ENCODE measurements at places on chromosomes 7 and 10. TPM values are rescaled to one million over a fixed set of nuclear protein-coding genes. Genes with fewer than 3 reads are reported as not detected.

CFAP46 gene
- not detected for total RNA-seq

DNA sequence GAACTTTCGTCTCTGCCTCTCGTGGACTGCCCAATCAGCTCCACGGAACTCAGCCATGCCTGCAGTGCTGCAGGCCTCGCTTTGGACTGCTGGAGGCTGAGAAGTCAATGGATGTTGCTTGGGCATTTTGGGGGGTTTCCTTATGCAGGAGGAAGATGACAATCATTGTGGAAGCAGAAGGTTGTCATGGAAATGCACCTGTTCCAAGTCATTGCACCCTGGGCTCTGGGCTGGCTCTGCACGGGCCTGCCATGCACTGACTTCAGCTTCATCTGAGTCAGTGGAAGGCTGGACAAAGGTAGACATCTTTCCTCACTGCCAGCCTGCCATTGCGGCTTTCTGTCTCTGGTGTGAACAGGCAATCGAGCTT lies 217.3 kb downstream of the RPS24 start:
- DNase-seq, result no peak

GRCh38 chr7:47379629-47380324 lies 202.1 kb downstream of the TNS3 start:
- DNase-seq, result peak; percentile 85

GRCh38 chr7:71752171-71752935 lies 620.4 kb downstream of the GALNT17 start:
- DNase-seq, result peak; percentile 28

DNA sequence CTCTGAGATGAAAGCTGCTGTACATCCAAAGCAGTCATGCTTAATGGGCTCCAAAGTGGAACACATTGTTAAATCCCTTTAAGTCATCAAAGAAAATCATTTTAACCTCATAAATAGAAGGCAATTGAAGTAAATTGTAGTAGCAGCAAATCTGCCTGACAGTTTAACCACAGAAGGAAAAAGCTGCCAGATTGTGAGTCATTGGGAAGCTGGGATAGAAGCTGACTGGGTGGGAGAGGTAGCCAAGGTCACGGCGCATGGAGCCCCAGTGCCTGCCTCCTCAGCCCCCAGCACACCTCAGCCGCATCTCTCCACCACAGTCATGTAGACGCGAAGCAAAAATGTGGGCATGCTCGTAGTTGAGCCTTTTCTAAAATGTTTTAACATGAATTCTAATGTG lies 44.0 kb downstream of the TARP start:
- DNase-seq, result peak; percentile 93

GRCh38 chr7:27899601-27900000 lies 159.6 kb downstream of the TAX1BP1 start:
- peak; percentile 25 for DNase-seq

DNA sequence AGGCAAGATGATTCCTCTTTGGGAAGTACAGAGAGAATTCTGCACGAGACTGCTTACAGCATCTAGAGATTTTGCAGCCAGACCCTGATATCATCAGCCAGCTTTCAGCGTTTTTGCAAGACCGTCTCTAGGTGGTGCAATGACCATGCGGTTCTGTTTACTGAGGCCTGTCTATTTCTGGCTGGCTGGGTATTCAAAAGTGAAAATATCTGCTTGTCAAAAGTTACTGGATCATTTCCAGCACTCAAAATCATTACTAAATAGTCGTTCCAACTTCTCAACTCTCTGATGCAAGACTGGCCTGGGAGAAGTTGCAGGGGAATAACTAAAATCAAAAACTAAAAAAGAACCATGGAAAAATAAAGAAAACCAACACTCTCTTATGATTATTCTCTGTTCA lies 240.1 kb downstream of the ELMO1 start:
- DNase-seq, result no peak

DNA sequence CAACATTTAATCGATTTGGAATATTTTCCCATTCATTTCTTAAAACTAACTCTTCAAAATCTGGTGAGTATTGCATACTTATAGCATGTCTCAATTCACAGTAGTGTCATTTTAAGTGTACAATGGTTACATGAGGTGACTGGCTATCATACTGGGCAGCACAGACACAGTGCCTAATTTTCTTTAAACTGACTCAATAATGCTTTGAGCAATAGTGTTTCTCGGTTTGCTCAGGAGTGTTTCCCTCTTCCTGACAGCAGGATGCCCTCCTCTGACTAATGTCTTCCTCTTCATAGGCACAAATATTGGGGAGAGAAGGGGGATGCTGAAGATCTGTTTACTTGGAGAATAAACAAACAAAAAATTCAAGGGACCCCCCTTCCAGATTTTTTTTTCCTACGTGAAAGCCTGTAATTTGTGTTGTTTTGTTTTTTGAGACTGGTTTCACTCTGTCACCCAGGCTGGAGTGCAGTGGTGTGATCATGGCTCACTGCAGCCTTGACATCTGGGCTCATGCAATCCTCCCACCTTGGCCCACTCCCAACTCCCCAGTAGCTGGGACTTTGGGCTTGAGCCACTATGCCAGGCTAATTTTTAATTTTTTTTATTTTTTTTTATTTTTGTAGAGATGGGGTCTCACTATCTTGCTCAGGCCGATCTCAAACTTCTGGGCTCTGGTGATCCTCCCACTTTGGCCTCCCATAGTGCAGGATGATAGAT lies 2.2 kb downstream of the MRC1 start:
- no peak for DNase-seq

DNA sequence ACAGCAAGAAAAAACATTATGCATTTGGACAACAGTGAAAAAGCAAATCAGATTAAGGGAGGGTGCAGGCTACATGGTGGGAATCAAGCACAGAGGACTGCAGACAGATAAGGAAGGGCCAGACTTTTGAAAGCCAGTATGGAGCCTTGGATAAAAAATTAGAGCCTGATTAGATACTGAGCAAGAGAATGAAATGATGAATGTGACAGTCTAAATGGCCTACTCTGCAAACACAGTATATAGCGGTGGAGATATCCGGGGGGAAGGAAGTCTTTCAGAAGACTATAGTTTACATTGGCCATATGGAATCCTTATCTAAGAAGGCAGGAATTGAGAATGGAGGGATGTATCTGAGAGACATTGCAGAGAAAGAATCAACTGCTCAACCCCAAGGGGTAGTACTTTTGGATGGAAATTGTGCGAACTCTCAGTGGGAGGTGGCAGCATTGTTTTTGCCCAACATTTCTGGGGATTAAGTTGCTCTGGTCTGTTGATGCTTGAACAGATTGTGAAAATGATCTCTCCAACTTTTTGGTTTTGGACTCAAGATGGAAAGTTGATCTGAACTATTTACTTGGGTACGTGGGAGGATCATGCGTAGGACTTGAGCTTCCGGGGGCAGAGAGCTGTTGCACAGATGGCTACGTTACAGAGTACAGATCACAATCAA lies 39.4 kb upstream of the CHCHD3 start:
- DNase-seq, result no peak

- peak; percentile 84 for DNase-seq
Observed at GRCh38 chr7:152709287-152710152, 33.6 kb upstream of the XRCC2 start.

DNA sequence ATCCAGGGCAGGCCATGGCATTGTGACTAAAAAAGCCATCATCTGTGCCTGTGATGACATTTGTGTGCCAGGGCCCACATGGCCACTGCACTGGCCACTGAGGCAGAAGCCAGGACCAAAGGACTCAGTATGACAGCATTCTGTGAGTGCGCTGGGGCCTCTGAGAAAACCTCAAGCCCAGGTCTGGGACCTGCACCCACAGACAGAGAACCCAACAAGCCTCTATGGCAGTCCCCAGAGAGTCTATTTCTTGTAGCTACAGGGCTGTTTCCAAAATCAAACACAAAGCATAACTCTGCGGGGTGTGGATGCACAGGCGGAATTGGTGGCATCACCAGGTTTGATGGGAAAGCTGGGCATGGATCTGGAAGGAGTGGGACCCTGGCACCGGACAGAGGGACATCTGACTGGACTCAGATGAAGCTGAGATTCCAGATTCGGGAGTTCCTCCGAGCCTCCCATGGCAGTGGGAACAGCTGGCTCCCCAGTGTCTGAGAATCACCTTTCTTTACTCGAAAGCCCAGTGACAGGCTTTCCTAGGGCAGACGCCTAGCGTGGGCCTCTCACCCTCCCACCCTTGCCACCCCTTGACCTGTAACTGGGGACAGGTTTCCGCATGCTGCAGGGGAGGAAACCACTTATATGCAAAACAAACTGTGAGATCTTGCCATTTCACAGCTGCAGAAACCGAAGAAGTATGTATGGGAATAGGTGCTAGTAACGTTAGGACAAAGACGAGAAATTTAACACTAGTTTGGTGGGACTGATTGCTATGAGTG lies 70.6 kb upstream of the RHEB start:
- DNase-seq, result no peak

DNA sequence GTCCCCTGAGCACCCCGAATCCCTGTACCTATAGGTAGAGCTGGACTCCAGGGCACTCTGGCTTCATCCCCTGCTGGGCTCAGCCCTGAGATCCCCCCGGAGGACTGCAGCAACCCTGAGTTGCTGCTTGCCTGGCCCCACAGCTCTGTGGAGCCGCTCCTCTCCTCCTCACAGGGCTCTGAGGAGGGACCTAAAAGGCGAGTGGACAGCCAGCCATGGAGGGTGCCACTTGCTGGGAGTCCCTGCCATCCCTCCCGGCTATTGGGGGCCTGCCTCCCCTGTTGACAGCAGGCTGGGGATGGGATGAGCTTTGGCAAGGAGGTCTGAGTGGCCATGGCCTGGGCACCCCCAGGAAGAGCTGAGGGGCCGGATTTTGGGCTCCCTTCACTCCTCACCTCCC lies 28.0 kb upstream of the RASGEF1A start:
- no peak for DNase-seq
